DND-41 (cell line): ENCODE measurements at places on chromosomes 5 and 9.

- H3K27me3 ChIP-seq, result no peaks in the 10 kb centered on the region
- no peak overlapping the region for H3K4me3 ChIP-seq
- no peak overlapping the region for H3K27ac ChIP-seq
- DNase-seq, result no peak
- H3K36me3 ChIP-seq, result no peaks in the 10 kb centered on the region
Measured at GRCh38 chr9:2662496-2662895, 40.9 kb downstream of the VLDLR start.

DNA sequence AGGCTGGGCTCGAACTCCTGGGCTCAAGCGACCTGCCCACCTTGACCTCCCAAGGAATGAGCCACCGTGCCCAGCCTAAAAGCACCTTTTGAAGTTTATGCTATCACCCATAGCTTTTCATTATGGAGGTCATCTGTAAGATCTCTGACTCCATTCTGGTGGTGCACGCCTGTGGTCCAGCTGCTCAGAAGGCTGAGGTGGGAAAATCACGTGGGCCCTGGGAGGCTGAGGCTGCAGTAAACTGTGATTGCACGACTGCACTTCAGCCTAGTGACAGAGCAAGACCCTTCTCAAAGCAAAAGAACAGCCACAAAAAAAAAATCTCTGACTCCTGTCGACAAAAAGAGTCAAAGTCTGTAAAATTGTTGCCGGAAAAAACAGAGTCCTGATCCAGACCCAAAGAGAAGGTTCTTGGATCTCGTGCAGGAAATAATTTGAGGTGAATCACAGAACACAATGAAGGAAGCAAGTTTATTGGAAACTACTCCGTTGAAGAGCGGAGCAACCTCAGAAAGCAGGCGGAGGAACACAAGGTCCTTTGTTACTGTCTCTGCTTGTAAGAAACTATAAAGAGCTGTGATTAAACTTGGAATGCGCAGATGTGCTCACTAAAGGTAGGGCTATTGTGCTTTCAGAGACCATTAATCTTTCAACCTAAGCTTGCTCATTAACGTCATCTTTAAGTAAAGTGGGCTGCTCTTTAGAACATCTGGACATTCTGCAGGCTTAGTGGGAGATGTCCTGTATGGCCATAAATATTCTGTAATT, 2.0 kb upstream of the HAUS6 start:
- no peak for DNase-seq
- H3K4me3 ChIP-seq, result no peak overlapping the region
- peaks cover 26% of the 10 kb centered on the region for H3K4me1 ChIP-seq
- no peak overlapping the region for H3K27ac ChIP-seq

- H3K27me3 ChIP-seq, result no peaks in the 10 kb centered on the region
- no peaks in the 10 kb centered on the region for H3K36me3 ChIP-seq
- H3K27ac ChIP-seq, result no peak overlapping the region
- no peak overlapping the region for H3K4me3 ChIP-seq
- no peaks in the 10 kb centered on the region for H3K4me1 ChIP-seq
Measured at GRCh38 chr9:16294133-16294770, 576.2 kb downstream of the BNC2 start.

DNA sequence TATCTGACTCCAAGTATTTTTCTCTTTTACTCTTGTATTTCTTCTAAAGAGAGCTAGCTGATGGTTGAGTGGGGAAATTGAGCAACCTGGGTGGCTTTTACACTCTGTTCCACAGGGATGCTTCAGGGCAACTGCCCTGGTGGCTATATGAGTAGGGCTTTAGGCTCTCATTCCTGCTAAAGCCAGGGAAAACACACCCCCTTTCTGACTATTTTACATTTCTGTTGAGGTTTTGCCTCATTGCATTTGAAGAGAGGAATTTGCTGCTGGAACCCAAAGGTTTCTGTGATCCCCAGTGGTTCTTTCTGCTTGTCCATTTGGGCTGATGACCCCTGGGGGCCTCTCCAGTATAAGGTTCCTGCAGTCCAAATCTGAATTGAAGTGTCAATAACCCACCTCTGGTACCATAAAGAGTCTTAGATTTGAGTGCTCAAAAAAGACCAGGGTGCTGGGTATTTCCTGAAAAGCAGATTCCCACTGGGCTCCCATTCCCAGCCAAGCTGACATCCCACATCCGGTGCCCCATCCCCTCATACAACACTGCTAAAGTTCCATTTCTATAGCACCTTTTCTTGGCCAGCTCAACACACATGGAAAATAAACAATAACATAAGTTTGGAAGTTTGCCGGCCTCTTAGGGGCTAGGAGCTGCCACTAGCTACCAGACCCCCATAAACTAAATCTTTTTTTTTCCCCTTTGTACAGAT, 59.5 kb downstream of the PAPPA start:
- no peak overlapping the region for H3K27ac ChIP-seq
- no peak for DNase-seq
- H3K36me3 ChIP-seq, result no peaks in the 10 kb centered on the region

DNA sequence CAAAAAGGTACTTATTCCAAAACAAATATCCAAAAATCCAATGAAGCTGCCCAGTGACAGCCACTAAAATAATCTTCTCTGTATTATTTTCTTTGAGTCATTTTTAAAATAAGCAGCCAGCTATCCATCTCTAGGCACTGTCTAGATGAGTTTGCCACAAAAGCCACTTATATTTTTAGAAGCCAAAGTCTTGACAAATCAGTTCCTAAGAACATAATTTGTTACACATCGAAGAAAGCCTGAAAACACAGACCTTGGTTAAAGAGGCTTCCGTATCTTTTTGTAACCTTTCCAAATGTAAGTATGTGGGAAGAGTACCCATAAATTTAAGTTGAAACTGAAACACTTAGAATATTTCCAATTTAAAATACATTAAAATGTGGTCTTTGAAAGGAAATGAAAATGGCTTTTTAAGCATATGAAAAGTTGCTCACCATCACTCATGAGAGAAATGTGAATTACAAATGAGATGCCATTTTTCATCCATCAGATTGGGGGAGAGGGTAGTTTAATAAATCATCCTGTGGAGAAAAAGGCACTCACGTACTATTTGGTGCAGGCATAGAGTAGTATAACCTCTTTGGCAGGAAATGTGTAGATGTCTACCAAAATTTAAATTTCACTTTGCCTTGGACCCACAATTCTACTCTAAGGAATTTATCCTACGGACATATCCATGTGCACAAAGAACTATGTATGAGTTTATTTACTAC, 180.4 kb downstream of the MLLT3 start:
- peaks cover 14% of the 10 kb centered on the region; the same call in 1 of the 2 replicates for H3K36me3 ChIP-seq
- H3K27ac ChIP-seq, result no peak overlapping the region
- H3K4me1 ChIP-seq, result no peaks in the 10 kb centered on the region
- no peak overlapping the region for H3K4me3 ChIP-seq
- DNase-seq, result no peak

- H3K4me1 ChIP-seq, result peaks cover 4% of the 10 kb centered on the region; the same call in 1 of the 2 replicates
- no peak for DNase-seq
- no peak overlapping the region for H3K27ac ChIP-seq
- H3K4me3 ChIP-seq, result no peak overlapping the region
- H3K36me3 ChIP-seq, result no peaks in the 10 kb centered on the region
Measured at GRCh38 chr5:126335886-126336285, 87.3 kb upstream of the GRAMD2B start.

DNA sequence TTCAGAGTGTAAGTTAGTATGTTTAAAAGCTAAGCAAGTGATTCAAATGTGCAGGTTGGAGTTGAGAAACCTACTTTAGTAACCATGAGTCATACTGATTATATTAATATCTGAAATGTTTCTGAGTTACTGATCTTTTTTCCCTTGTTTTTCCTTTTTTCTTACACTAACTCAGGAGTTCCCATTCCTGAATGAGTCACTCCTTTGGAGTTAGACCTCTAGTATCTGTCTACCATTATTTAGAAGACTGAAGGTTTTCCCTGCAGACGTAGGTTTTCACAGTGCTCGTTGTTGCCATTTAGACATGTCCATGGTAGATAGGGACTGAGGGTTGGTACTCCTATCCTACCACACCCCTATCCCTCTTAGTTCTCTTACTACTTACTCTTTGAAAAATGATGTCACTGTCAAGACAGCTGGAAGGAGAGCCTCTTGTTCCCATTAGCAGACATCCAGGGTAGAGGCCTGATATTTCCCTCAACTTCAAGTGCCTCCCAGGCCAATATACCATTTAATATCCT, 20.2 kb downstream of the OCLN start:
- no peaks in the 10 kb centered on the region for H3K36me3 ChIP-seq
- no peak overlapping the region for H3K27ac ChIP-seq
- no peak for DNase-seq
- no peaks in the 10 kb centered on the region for H3K4me1 ChIP-seq
- no peak overlapping the region for H3K4me3 ChIP-seq

- H3K4me3 ChIP-seq, result no peak overlapping the region
- no peaks in the 10 kb centered on the region for H3K27me3 ChIP-seq
- no peaks in the 10 kb centered on the region for H3K4me1 ChIP-seq
- H3K36me3 ChIP-seq, result no peaks in the 10 kb centered on the region
- DNase-seq, result no peak
Measured at GRCh38 chr5:17367256-17367840, 130.7 kb upstream of the TAF11L2 start.

DNA sequence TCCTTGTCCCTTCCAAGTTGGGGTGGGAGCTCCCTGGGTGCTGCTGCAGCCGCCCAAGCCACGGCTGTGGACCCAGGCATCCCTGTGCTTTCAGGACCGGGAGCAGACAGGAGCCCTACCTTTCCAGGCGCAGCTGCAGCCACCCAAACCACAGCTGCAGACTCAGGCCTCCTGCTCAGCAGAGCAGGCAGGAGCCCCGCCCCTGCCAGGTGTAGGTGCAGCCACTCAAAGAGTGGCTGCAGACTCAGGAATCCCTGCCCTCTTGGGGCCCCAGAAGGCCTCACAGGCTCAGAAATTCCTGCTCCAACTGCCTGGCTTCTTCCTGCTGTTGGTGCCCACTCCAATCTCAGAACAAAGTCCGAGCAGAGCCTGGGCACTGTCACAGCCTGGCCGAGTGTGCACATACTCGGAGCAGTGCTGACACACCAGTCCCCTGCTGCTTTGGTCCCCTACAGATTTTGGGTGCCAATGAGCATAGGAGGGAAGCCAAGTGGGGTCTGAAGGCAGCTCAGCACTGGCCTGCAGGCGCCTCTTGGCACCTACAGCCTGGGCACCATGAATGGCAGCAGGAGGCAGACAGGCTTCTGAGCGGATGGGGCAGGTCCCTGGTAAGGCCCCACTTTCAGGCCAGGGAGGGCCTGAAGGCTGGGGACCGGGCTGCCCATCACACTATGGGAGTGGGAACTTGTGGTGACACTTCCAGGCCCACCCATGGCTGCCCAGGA, 6.0 kb upstream of the TESK1 start:
- H3K36me3 ChIP-seq, result no peaks in the 10 kb centered on the region
- H3K27me3 ChIP-seq, result no peaks in the 10 kb centered on the region
- no peak overlapping the region for H3K4me3 ChIP-seq
- H3K27ac ChIP-seq, result no peak overlapping the region
- no peak for DNase-seq

DNA sequence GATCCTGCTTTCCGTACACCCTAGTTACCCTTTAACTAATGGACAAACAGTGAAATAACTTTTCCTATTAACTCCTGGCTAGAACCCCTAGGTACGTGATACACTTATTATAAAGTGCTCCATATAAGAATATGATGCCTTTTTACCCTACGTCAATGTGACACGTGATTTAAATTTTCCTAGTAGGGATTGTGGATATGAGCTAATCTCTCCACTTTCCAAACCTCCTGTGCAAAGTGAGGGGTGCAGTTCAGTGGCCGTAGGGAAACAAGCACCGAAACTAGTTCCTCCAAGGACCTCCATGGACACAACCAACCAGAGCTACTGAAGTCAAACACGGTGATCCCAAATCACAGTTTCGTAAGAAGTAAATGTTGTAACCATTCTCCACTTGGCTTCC, 19.3 kb downstream of the NFIB start:
- no peak for DNase-seq
- no peaks in the 10 kb centered on the region for H3K27me3 ChIP-seq
- no peaks in the 10 kb centered on the region for H3K36me3 ChIP-seq

- H3K36me3 ChIP-seq, result no peaks in the 10 kb centered on the region
- peaks cover 15% of the 10 kb centered on the region for H3K4me1 ChIP-seq
- H3K4me3 ChIP-seq, result no peak overlapping the region
- no peaks in the 10 kb centered on the region for H3K27me3 ChIP-seq
Measured at GRCh38 chr9:72013292-72013760, 47.1 kb downstream of the C9orf57 start.

DNA sequence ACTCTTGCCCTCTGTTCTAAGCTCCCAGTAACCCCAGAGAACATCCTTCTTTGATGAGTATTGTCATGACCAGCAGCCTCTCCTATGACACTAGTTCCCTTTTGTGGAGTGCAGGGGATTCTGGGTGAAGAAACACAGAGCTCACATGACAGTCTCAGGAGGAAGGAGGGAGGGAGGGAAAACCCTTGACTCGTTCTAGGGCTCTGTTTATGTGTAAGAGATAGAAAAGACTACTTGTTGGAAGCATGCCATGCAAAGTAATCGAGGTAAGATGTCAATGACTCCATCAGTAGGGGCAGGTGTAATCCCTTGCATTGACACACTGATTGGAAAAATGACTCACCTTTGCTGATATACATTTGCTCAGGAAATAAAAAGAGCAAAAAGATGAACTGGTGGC, 190.2 kb upstream of the ELL2 start:
- DNase-seq, result no peak
- no peak overlapping the region for H3K27ac ChIP-seq
- no peaks in the 10 kb centered on the region for H3K27me3 ChIP-seq
- no peaks in the 10 kb centered on the region for H3K36me3 ChIP-seq
- H3K4me1 ChIP-seq, result no peaks in the 10 kb centered on the region
- H3K4me3 ChIP-seq, result no peak overlapping the region

GRCh38 chr9:91426123-91426745, 2.6 kb upstream of the NFIL3 start:
- H3K27ac ChIP-seq, result no peak overlapping the region
- peaks cover 25% of the 10 kb centered on the region for H3K27me3 ChIP-seq
- peaks cover 25% of the 10 kb centered on the region for H3K4me1 ChIP-seq
- DNase-seq, result no peak
- no peak overlapping the region for H3K4me3 ChIP-seq
- no peaks in the 10 kb centered on the region for H3K36me3 ChIP-seq

GRCh38 chr5:142597546-142598337, 88.1 kb downstream of the FGF1 start:
- H3K4me3 ChIP-seq, result no peak overlapping the region
- no peak for DNase-seq
- no peak overlapping the region for H3K27ac ChIP-seq
- H3K27me3 ChIP-seq, result no peaks in the 10 kb centered on the region
- no peaks in the 10 kb centered on the region for H3K36me3 ChIP-seq

- H3K4me3 ChIP-seq, result no peak overlapping the region
- H3K27me3 ChIP-seq, result no peaks in the 10 kb centered on the region
- H3K36me3 ChIP-seq, result no peaks in the 10 kb centered on the region
- DNase-seq, result no peak
- no peak overlapping the region for H3K27ac ChIP-seq
- H3K4me1 ChIP-seq, result no peaks in the 10 kb centered on the region
Measured at GRCh38 chr9:90965226-90966030, 163.8 kb downstream of the SYK start.

GRCh38 chr5:111863801-111864200, 106.8 kb upstream of the NREP start:
- no peaks in the 10 kb centered on the region for H3K27me3 ChIP-seq
- no peak overlapping the region for H3K27ac ChIP-seq
- H3K4me3 ChIP-seq, result no peak overlapping the region

- H3K36me3 ChIP-seq, result no peaks in the 10 kb centered on the region
- no peak for DNase-seq
- H3K27ac ChIP-seq, result no peak overlapping the region
- H3K4me3 ChIP-seq, result no peak overlapping the region
Measured at GRCh38 chr5:77859306-77859705, 83.2 kb upstream of the TBCA start.
